ENCODE measurements at places on chromosomes 7 and 10.

DNA sequence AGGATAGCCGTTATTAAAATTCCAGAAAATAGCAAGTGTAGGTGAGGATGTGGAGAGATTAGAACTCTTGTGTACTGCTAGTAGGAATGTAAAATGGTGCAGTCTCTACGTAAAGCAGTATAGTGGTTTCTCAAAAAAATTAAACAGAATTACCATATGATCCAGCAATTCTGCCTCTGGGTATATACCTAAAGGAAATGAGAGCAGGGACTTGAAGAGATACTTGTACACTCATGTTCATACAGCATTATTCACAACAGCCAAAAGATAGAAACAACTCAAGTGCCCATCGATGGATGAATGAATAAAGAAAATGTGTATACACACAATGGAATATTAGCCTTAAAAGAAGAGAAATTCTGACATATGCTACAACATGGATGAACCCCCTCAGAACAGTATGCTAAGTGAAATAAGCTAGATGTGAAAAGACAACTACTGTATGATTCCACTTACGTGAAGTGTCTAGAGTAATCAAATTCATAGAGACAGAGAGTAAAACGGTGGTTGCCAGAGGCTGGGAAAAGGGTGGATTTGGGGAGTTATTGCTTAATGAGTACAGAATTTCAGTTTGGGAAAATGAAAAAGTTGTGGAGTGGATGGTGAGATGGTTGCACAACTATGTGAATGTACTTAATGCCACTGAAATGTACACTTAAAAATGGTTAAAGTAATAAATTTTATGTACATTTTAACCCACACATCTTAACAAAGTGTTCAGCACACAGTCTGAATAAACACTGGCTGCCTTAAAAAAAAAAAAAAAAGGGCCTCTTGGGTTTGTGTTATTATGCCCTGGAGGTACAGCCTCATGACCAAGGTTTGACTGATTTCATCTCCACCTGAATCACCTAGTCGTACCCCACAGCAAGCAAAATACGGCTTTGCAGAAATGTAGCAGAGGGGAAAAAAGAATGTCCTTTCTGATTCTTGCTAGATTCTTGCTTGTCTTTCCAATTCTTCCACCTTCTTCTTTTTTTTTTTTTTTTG lies 26.2 kb downstream of the BUB3 start:
- DNase-seq: no peak

GRCh38 chr7:127973832-127974231 lies 57.4 kb downstream of the LRRC4 start:
- no peak for DNase-seq

DNA sequence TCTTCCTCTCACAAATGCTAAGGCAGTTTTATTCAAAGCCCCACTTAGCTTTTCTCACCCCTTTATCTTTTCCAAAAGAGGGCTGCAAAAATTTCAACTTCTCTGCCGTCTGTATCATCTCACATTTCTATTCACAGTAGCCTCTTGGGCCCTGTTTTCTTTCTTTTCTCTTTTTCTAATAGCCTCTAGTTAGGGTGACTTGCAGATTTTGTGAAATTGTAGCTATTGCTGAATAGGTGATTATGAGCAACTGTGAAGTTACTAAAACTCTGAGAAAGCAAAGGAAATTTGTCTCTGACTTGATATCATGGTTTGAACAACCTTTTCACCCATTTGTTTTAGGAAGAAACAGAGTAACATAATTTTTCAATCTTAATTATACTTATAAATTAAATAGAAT lies 29.2 kb downstream of the EXOC4 start:
- DNase-seq: no peak

GRCh38 chr7:130112093-130112492 lies 41.8 kb downstream of the KLHDC10 start:
- DNase-seq: no peak

GRCh38 chr10:75400771-75401568 lies 594 bp downstream of the ZNF503 start:
- no peak for DNase-seq

- DNase-seq: peak; percentile 10
Observed at GRCh38 chr7:76262683-76263402, 39.6 kb upstream of the HSPB1 start.

- no peak for DNase-seq
Observed at GRCh38 chr7:356087-356486, 66.1 kb downstream of the FOXL3 start.

DNA sequence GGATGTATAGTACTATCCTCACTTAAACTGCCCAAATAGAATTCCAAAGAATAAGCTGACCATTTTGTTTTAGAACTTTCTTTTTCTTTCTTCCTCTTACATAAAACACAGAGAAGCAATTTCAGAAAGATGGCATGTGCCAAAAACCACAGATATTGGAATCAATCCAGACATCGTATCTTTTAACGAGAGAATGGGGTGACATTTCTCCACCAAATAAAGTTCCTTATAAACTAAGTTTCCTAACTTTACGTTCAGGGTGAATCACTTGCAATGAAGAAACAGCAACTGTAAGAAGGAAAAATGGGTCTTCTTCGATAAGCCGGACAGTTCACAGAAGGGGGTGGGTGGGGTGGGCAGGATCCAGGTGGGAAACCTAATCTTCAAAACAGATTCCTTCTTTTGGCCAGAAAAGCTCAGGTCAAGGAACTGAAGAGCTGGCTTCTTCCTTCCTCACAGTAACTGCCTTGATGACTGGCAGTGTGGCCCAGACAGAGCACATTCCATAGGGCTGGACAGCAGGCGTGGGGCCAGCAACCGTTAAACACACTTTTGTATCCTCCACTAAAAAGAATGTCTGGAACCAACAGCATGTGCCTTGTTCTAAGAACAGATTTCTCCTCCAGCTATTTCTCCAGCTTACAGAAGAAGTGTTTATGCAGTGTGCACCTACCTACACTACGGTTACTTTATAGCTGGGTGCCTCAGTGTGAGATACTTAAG lies 31.5 kb downstream of the CREB3L2 start:
- DNase-seq: no peak

GRCh38 chr10:124197371-124198124 lies 104.2 kb upstream of the CHST15 start:
- no peak for DNase-seq

GRCh38 chr7:108648989-108649388 lies 79.3 kb downstream of the DNAJB9 start:
- DNase-seq: no peak

GRCh38 chr7:129568240-129568639 lies 43.3 kb upstream of the NRF1 start:
- no peak for DNase-seq

- no peak for DNase-seq
Observed at GRCh38 chr10:90856964-90857634, 740 bp downstream of the HTR7 start.

GRCh38 chr10:62554632-62555199 lies 180.5 kb downstream of the ZNF365 start:
- DNase-seq: no peak

DNA sequence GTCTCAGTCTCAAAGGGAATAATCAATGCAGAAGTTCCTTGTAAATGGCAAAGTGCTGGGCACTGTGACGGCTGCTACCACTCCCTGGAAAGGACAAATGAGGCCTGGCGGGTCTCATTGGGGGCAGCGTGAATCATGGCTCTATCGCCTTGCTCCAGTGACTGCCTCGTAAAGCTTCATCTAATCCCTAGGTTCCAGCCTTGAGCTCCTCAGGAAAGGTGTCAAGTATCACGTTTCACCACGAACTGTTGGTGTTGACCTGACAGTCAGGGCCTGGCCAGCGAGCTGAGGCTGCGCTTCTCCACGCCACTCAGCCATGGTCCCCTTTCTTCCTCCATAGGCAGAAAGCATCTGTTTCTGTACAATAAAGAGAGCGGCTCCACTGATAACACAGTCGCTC lies 126.7 kb upstream of the ZNF32 start:
- DNase-seq: no peak

DNA sequence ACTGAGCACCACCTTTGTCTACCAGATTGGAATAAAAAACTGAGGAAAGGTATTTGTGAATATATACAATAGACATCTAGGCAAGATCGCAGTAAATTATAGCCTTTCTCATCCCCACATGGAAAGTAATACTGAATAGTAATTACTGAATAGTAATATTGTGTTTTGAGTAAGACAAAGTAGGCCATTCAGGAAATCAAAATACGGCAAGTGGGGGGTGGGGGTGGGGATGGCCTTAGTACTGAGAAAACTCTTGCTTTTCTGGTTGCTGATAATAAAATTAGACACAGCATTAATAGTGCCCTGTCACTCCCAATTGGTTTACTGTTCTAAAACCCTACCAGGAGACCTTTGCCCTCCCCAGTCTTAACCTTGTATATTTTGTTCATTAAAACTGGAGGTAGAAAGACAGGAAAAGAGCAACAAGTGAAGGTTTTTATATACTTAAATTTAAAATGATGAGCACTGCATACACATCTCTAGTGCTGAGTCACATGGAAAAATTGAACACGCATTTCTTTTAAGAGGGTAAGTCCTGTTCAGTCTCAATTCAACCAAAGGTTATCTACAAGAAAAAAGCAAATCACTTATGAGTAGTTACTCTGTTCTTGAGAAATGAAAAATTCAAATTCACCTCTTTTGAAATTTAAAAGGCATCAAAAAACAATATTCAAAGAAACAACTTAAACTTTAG lies 65.6 kb downstream of the IGF2BP3 start:
- no peak for DNase-seq

DNA sequence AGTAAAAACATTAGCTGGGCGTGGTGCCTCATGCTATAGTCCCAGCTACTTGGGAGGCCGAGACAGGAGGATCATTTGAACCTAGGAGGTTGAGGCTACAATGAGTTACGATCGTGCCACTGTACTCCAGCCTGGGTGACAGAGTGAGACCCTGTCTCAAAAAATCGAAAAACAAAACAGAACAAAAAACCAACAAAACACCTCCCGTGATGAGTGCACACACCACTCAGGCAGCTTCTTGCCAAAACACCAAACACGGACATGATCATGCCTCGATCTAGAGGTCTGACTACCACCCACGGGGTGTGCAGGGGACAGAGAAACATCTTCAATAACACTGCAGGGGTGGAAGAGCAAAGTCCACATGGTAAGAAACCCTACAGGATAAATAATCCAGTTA lies 44.4 kb downstream of the AMZ1 start:
- no peak for DNase-seq

GRCh38 chr10:11225935-11226334 lies 208.3 kb downstream of the CELF2 start:
- DNase-seq: no peak

- DNase-seq: peak; percentile 53
Observed at GRCh38 chr7:4774658-4775249, 669 bp upstream of the AP5Z1 start.
